ENCODE measurements at places on chromosomes 6 and 20.
A peak's percentile ranks its signal among the peaks of the same experiment; 100 is the strongest.

- DNase-seq: no peak
These were observed 110.0 kb upstream of the SSTR4 start for GRCh38 chr20:22924949-22925612.

DNA sequence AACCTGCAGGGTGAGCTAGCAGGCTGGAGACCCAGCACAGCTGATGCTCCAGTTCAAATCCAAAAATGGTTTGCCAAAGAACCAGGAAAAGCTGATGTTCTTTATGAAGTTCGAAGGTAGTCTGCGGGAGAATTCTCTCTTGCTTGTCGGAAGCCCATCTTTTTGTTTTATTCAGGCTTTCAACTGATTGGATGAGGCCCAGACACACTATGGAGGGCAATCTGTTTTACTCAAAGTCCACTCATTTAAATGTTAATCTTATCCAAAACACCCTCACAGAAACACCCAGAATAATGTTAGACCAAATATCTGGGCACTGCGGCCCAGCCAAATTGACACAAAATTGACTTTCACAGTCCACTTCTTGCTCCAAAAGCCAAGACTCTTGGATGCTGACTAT lies 105.6 kb upstream of the PMEPA1 start:
- no peak for DNase-seq

DNA sequence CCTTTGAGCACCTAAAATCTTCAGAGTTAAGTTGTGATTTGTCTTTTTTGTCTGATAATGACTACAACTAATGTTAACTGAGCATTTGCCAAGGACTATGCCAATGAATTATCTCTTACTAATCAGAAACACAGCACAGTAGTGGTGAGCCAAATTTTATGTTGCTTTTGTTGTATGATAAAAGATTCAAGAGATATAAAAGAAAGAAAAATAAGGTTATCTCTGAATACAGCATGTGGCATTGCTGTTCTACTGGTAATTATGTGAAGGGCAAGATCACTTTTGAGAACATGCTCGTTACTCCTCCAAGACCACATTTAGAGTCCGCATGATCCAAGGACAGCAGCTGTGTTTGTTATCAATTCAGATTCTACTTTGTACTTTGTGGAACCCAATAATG lies 133.4 kb upstream of the MYLIP start:
- no peak for DNase-seq

DNA sequence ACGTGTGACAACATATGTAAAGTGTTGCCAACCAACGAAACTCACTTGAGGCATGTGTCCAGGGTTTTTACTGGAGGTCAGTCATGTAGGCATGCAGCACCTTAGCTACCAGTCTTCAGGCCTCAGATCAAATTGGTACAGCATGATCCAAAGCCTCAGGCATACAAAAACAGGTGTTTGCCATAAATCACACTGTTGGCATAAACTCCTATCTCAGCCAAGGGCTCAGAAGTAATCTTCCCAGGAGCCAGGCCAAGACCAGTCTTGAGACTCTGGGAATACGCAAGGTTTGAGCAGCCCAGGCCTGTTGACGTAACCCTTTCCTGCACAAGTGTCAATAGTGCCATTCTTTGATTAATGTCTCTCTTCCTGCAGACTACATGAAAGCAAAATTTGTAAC lies 163.5 kb downstream of the PRL start:
- no peak for DNase-seq

GRCh38 chr6:107715550-107716321 lies 108.4 kb downstream of the SCML4 start:
- DNase-seq: peak; percentile 30

All from PC-9 (cell line).